ENCODE measurements at places on chromosomes 16 and 17.

DNA sequence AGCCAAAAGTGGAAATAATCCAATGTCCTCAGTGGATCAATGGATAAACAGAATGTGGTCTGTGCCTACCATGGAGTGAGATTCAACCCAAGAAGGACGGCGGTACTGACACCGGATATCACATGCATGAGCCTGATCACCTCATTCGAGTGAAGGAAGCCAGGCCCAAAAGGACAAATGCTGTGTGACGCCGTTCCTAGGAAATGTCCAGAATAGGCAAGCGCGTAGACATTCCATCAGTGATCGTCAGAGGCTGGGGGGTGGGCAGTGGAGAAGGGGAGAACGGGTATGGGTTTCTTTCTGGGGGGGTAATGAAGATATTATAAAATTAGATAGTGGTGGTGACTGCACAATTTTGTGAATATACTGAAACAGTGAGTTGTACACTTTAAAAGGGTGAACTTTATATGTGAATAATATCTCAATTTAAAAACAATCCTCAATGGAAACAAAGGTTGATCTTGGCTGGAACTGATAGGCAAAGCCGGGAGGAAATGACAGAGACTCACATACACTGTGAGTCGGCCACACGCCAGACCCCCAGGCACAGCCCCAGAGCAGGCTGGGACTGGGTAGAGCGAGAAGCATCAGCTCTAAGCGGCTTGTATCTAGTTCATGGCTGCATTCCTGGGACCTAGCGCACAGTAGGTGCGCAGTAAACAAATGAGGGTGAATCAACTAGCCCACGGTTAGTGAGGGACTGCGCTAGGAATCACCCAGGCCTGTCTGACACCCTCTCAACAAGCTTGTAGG is 3.5 kb downstream of the DBNDD1 start:
- no peak for DNase-seq

- no peak for DNase-seq
These were observed 19.5 kb upstream of the CORO6 start for GRCh38 chr17:29642171-29642611.

GRCh38 chr17:66904760-66905624 is 59.5 kb upstream of the CACNG4 start:
- no peak for DNase-seq

GRCh38 chr16:10003486-10003885 is 178.7 kb downstream of the GRIN2A start:
- DNase-seq, result no peak

- DNase-seq, result no peak
These were observed 29.9 kb downstream of the KCNJ16 start for GRCh38 chr17:70104791-70105523.

GRCh38 chr17:19979917-19980770 is 2.5 kb upstream of the AKAP10 start:
- DNase-seq, result no peak

DNA sequence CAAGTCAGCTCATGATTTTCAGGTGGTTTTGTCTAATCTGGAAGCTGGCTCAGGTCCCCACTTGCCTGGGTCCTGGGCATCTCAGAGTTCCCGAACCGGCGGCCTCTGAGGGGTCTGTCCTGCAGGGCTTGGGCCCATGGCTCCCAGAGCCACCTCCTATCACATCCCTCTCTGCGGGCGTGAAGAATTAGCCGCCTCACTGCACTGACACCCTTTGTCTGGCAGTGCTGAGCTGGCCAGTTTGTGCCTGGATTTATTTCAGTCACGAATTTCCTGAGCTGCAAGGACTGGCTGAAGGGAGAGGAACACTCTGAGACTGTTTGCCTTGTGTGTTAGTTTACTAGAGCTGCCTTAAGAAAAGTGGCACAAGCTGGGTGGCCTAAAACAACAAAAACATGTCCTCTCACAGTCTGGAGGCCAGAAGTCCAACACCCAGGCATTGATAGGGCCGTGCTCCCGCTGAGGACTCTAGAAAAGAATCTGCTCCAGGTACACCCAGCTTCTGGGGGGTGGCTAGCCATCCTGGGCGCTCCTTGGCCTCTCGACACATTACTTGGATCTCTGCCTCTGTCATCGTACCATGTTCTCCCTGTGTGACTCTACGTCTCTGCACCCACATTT is 217.5 kb upstream of the DYNLRB2 start:
- no peak for DNase-seq

- no peak for DNase-seq
These were observed 143.4 kb upstream of the CDC42EP4 start for GRCh38 chr17:73455050-73455687.

DNA sequence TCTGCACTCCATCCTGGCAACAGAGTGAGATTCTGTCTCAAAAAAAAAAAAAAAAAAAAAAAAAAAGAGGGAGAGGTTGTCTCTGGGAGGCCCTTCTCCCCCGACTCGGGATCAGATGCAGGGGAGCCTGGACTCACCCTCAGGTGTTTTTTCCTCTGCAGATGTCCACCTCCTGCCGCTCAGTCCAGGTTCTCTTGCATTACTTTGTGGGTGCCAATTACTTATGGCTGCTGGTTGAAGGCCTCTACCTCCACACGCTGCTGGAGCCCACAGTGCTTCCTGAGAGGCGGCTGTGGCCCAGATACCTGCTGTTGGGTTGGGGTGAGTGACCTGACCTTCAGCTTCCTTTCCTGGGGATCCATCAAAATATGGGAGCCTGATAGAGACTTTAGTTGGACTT is 34.1 kb downstream of the GLP2R start:
- DNase-seq, result no peak

DNA sequence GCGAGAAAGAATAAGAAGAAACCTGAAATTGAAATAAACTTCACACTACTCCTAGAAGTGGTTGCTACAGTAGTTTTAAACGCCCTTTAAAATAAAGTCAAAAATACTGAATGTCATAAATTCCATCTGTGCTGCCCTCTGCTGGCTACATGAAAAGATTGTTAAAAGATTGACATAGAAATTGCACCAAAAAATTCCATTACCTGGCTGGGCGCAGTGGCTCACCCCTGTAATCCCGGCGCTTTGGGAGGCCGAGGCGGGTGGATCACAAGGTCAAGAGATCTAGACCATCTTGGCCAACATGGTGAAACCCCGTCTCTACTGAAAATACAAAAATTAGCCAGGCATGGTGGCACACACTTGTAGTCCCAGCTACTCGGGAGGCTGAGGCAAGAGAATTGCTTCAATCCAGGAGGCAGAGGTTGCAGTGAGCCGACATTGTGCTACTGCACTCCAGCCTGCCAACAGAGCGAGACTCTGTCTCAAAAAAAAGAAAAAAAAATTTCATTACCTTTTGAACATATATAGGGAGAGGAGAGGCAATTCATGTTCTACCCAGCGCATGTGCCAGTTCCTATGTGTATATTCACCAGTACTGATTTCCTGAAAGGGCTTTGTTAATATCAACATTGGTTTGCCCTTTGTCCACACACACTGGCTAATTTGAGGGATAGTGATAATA is 36.5 kb downstream of the CYTH1 start:
- DNase-seq, result peak; percentile 68

- DNase-seq, result no peak
These were observed 57.8 kb downstream of the WSB1 start for GRCh38 chr17:27351759-27352158.

- DNase-seq, result no peak
These were observed 295.3 kb downstream of the MAP2K4 start for GRCh38 chr17:12316021-12316420.

- DNase-seq, result no peak
These were observed 17.5 kb upstream of the MYO18A start for GRCh38 chr17:29197516-29198272.

DNA sequence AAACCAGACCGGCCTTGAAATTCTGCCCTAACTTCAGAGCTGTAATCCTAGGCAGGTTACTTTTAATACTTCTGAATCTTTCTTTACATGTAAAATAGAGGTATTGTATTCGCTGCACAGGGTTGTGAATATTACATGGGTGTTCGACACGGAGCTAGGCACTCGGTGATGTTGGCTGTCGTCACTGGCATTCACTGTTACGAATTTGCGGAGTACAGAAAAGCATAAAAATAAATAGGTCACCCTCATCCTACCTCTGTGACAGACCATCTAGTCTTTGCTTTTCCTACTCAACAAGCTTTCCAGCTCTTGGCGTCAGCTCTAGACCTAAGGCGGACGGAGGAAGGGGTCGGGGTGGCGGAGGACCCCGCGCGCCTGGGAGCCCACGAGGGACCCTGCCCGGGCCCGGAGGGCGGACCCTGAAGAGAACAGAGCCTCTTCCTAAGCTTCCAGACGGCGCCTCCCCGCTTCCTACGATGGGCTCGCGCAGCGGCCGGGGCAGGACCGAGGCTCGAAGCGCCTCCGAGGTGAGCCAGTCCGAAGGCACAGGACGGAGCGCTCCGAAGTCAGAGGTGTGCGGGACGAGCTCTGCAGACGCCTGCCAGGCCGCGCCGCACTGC is 879 bp upstream of the SPG7 start:
- DNase-seq, result peak; percentile 22

DNA sequence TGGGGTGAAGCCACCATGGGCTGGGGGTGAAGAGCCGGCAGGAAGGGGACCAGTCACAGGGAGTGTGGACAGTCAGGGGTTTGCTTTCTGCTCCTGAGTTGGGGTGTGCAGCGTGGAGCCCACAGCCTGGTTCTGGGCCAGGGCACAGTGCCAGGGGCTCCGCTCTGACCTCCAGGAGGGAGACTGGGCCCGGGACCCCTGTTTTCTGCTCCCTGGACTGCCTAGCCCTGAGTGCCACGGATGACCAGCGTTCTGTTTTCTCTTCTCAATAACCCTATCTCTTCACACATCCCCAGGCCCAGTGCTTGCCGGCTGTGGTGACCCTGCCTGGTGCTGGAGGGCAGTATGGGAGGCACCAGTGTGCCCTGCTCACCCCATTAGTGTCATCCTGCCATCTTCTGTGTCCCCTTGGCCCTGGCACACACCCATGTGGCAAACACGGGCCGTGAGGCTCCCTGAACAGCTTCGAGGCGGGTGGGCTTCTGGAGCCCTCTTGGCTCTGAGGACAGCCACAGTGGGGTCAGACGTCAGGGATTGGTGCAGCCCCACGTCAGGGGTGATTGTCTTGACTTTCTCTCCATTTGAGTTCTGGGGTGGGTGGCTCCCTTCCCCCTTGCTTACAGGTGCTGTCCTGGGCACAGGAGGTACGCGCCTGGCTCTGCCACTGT is 1.1 kb downstream of the CEMP1 start:
- no peak for DNase-seq

DNA sequence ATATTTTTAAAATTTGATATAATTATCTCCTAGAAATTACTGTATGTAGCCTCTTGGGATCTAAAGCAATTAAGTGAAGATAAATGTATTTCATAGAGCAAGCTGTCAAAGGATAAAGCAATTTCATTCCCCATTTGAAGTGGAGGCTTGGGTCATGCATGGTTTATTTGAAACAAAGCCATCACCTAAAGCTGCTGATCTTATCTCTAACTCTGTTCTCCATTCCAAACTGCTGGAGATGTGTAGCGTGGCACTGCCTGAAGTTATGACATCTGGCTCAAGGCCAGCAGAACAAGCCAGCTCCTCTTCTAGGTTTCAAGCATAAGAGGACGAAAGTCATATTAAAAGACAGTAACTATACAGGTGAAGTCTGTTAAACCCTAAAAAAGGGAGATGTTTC is 83.9 kb downstream of the HIC1 start:
- no peak for DNase-seq

- DNase-seq, result no peak
These were observed 39.5 kb downstream of the CMIP start for GRCh38 chr16:81483970-81484595.

DNA sequence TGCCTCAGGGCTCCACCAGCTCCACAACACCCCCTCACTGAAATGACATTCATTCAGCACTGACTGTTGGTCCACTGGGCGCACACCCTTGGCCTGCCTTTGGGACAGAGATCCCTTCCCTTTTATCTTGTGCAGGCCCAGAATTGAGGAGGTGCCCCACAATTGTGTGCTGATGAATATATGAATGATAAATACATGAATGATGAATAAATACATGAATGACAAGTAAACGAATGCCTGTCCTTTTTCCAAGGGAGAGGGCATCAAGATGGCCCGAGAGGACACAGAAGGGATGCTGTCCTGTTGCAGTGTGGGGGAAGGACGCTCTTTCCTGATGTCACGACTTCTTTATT is 5.7 kb downstream of the CCR7 start:
- no peak for DNase-seq

GRCh38 chr17:34571428-34572130 is 7.8 kb upstream of the TMEM132E start:
- DNase-seq, result no peak

- no peak for DNase-seq
These were observed 83.7 kb upstream of the ZNF469 start for GRCh38 chr16:88298833-88299745.

DNA sequence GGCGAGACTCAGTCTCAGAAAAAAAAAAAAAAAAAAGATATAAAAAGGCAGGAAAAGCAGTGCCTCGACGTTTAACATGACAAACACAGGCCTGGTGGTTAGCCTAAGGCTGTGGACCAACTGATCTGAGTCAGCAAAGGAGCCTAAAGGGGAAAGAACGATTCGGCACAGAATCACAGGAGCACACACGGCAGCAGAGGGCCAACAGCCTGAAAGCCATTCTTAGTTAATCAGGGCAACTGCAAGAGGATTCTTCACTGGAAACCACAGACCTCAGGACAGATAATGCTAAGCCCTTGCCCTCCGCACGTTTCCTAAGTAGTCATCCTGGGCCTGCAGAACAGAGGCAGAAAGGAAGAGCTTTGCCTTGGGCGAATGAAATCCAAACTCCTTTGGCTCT is 14.7 kb downstream of the TMEM11 start:
- DNase-seq, result no peak

- no peak for DNase-seq
These were observed 16.8 kb upstream of the DYNLL2 start for GRCh38 chr17:58066401-58066800.

DNA sequence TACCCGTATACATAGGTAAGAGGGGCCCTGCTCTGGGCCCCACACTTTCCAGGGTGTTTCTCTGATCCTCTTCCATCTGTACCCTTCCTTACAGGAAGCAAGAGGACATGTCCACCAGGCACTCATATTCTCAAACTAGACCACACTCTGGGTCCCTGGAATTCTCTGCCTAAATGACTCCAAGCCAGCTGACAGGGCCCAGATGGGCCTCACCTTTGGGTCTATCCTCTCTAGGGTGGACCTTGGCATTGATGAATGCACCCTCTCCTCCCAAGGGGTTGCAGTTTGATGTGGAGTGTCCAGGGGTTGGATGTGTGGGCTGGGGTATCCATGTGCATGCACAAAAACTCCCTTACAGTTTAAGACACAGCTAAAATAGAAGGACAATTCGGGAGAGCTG is 95.8 kb downstream of the ASIC2 start:
- no peak for DNase-seq

GRCh38 chr16:76857402-76857801 is 333.6 kb upstream of the MON1B start:
- no peak for DNase-seq

- no peak for DNase-seq
These were observed 34.1 kb downstream of the MAP2K6 start for GRCh38 chr17:69448431-69449102.

All from CD4-positive, alpha-beta T cell treated with Interleukin-21 for 1 hour (primary cell).